ENCODE measurements at places on chromosomes 5 and 9. TPM values are rescaled to one million over a fixed set of nuclear protein-coding genes. Genes with fewer than 3 reads are reported as not detected.

- no peak overlapping the region for H3K4me3 ChIP-seq
- H3K27ac ChIP-seq: no peak overlapping the region
- no peaks in the 10 kb centered on the region for H3K4me1 ChIP-seq
- no peaks in the 10 kb centered on the region for H3K27me3 ChIP-seq
- no peaks in the 10 kb centered on the region for H3K36me3 ChIP-seq
Observed at GRCh38 chr5:106451998-106452397, 1218.7 kb downstream of the EFNA5 start.

GRCh38 chr5:73369278-73369677 lies 79.3 kb downstream of the FOXD1 start:
- H3K36me3 ChIP-seq: no peaks in the 10 kb centered on the region
- no peak for DNase-seq
- H3K4me1 ChIP-seq: no peaks in the 10 kb centered on the region
- no peak overlapping the region for H3K4me3 ChIP-seq
- no peak overlapping the region for H3K27ac ChIP-seq
- H3K27me3 ChIP-seq: no peaks in the 10 kb centered on the region

GRCh38 chr5:93915142-93915553 lies 173.7 kb upstream of the POU5F2 start:
- H3K36me3 ChIP-seq: no peaks in the 10 kb centered on the region
- no peak overlapping the region for H3K27ac ChIP-seq
- H3K4me1 ChIP-seq: no peaks in the 10 kb centered on the region
- no peaks in the 10 kb centered on the region for H3K27me3 ChIP-seq
- H3K4me3 ChIP-seq: no peak overlapping the region
- DNase-seq: no peak

PCDHGA4 gene
- total RNA-seq: 10.9 TPM

- H3K27ac ChIP-seq: no peak overlapping the region
- H3K27me3 ChIP-seq: no peaks in the 10 kb centered on the region
- DNase-seq: no peak
- peaks cover 9% of the 10 kb centered on the region for H3K4me1 ChIP-seq
- H3K36me3 ChIP-seq: no peaks in the 10 kb centered on the region
Observed at GRCh38 chr5:164998142-164998541, 1492.7 kb downstream of the MAT2B start.

DNA sequence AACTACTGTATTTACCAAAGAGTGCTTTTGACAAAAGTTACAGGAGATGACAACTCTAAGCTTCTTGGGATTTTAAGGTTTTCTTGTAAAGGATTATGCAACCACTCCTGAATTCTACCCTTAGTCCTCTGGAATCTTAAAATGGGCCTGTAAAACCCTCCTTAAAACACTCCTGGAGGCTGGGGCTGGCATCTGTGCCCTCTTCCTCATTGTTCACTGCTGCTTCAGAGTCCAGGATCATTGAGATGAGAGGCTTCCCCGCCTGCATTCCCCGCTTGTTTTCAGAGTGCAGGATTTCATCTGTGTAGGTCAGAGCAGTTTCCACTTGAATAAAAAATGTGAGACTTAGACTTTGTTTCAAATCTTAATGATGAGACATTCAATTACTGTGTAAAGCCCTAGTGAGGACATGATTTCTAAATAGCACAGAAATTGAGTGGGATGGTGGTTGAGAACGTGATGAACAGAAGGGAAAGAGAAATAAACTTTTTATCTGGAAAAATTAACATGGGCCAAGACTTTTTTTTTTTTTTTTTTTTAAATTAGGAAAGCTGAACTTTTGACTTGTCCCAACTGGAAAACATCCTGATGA lies 40.4 kb downstream of the PCSK5 start:
- no peaks in the 10 kb centered on the region for H3K36me3 ChIP-seq
- H3K4me3 ChIP-seq: no peak overlapping the region
- H3K27ac ChIP-seq: no peak overlapping the region
- no peaks in the 10 kb centered on the region for H3K4me1 ChIP-seq
- no peak for DNase-seq

DNA sequence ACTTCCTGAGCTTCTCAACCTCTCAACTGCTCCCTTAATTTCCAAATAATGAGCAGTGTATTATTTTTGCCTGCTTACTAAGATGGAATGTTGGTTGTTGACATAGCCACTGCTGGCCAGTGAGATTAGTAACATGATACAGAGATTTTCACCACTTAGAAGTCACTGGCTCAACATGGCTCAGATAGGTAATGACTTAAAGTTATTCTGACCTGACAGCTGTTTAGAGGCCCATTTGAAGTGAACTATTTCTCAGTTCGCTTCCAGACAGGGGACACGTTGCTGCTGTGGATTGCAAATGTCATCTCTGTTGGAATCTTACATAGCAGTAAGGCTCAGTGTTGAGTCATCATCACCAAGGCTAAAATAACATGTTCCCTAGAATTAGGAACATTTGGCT lies 490.2 kb downstream of the TLE4 start:
- H3K27ac ChIP-seq: no peak overlapping the region
- DNase-seq: no peak
- no peak overlapping the region for H3K4me3 ChIP-seq
- no peaks in the 10 kb centered on the region for H3K36me3 ChIP-seq
- H3K4me1 ChIP-seq: no peaks in the 10 kb centered on the region
- H3K27me3 ChIP-seq: no peaks in the 10 kb centered on the region

ITGA2 gene
- total RNA-seq: 4.0 TPM

All from body of pancreas (tissue), 4 donors.